Hepatocyte (in vitro differentiated cells): ENCODE measurements at places on chromosomes 3 and 15. TPM values are rescaled to one million over a fixed set of nuclear protein-coding genes. Genes with fewer than 3 reads are reported as not detected.

DNA sequence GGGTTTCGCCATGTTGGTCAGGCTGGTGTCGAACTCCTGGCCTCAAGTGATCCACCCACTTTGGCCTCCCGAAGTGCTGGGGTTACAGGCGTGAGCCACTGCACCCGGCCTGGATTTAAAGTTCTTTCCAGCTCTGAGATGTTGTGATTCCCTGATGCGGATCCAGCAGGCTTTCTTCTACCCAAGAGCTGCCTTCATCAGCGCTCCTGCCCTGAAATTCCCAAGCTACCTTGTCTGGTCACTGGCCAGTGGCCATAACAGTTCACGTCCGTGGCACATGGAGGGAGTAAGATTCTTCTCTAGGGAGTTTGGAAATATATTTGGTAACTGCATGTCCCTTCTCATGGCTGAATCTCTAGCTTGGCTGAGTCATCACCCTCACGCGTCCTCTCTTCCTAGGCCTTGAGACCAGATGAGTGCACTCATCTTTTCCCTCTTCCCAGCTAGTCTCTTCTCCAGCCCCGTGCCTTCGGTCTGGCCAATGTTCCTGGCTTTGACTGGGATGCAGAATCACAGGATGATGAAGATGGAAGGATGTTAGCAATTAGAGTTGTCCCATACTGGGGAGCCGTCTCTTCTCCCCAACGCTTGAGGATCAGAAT is 29.8 kb upstream of the APOD start:
- DNase-seq, result no peak

DNA sequence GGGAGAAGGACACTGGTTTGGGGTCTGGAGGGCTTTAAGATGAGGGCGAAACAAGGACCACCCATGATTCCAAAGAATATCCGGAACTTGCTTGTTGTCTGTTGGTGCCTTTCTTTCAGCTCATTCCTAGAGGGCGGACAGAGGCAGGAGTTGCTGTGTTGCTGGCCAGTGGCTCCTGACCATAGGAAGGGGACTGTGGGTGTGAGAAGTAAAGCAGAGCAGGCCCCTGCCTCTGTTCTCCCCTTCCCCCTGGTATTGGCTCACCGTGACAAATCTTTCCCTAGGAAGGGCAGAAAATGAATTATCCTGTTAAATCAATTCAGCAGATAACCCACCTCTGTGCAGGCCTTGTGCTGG is 89.1 kb downstream of the LIPC start:
- DNase-seq, result no peak

Gene C3orf85
- 40.5 and 52.2 TPM in 2 replicates for polyA plus RNA-seq

- no peak for DNase-seq
Measured at GRCh38 chr3:126883241-126883640, 99.7 kb upstream of the PLXNA1 start.

DNA sequence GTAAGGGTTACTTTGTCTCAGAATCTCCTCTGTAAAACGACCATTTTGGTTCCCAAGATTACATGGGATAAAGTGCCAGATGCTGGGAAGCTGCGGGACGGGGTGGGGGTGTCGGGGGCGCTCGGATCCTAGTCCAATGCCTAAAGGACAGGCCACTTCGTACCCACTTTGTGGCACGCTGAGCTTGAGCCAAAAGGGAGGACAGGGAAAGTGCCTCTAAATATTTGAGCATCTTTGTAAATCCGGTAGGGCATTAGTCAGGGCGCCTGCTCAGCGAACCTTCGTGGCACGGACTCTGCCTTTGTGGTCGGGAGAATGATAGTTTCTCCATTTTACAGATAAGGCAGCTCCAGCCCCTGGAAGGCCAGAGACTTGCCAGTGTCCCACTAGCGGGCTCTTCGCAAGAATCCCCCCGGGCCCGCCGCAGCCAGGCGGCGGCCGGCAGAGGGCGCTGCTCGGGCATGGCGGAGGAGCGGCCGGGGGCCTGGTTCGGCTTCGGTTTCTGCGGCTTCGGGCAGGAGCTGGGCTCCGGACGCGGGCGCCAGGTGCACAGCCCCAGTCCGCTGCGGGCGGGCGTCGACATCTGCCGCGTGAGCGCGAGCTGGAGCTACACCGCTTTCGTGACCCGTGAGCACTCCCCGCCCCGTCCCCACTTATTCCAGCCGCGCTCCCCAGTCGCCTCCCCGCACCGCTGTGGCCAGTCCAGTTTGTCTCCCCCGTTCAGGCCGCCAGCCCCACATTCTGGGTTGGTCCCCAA is 1.8 kb downstream of the RCCD1 start:
- peak; percentile 90 for DNase-seq

DNA sequence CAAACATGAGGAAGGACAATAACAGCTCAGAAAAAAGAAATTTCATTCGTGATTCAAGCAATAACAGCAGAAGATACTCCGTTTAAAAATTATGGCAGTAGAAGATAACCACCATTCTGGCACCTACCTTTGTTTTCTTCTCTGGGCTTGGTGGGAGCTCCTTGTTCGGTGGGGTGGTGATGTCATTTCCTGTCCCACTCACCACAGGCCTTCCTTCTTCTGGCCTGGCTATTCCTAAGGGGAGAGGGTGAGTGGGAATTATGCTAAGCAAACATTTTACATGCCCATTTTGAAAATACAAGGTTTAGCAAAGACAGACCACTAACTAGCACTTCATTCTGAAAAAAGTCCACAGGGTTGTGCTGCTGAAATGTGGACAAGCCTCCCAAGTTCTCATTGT is 74.4 kb downstream of the DHX30 start:
- DNase-seq, result no peak

- no peak for DNase-seq
Measured at GRCh38 chr15:58544756-58545155, 113.0 kb downstream of the LIPC start.

Gene ZCWPW2
- polyA plus RNA-seq, result 1.6 and 1.8 TPM in 2 replicates

DNA sequence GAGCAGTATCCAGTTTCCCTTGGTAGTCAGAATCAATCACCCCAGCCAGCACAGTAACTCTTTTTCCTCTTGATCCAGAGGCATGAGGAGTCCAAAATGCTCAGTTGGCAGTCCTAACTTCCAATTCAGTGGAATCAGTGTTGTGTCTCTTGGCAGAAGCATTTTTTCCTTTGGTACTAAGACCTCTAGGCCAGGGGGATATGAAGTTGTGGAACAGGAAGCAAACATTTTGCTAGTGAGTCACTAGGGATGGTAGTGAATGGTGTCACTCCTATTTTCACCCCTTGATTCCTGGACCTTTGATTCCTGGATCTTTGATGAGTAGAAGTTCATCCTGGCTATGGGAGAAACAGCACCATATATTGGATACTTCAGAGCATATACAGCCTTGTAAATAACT is 70.5 kb upstream of the ALDH1A3 start:
- DNase-seq, result no peak

Gene STXBP5L
- 1.4 TPM in 1 of 2 replicates, not detected in the other for polyA plus RNA-seq

- DNase-seq, result no peak
Measured at GRCh38 chr15:80906159-80906766, 83.4 kb downstream of the MESD start.
